Stimulated activated memory B cell treated with anti-CD40 and anti-IgM and Interleukin-4, amounts not matched to agents 10 μg/mL and 1 μg/mL and 100 μg/mL, for 72 hours (primary cell): ENCODE measurements at places on chromosomes 2 and 18.

- ATAC-seq, result no peak
Measured at GRCh38 chr2:174659069-174659900, 61.7 kb upstream of the WIPF1 start.

GRCh38 chr18:59267503-59268126, 5.6 kb downstream of the RAX start:
- no peak for ATAC-seq

DNA sequence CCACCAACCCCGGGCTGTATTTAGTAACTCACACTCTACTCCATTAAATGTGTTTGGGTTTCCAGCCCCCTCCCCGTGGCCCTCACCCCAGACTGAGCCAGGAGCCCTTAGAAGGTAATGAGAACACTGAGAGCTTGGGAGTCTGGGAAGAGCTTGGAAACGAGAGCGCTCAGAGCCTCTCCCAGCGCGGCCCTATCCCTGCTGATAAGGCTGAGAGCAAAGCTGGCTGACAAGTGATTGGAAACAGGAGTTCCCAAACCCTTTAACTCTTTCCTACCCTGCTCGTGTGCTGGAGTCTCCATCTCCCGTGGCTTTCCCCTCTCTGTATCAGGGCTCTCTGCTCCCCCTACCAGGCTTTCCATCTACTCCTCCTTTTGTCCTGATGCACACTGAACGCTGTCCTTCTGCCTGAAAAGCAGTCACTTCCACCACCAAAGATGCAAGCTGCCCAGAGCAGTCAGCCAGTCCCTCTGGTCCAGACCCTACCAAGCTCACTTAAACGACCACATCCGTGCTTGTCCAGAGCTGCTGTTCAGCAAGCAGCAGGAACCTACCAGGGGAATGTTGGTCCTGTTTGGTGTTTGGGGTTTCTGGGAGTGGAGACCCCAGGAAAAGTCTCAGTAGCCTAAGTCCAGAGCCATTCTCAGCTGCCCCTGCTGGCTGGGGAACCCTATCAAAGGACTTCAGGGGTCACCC, 100.0 kb upstream of the PKDCC start:
- ATAC-seq, result no peak

DNA sequence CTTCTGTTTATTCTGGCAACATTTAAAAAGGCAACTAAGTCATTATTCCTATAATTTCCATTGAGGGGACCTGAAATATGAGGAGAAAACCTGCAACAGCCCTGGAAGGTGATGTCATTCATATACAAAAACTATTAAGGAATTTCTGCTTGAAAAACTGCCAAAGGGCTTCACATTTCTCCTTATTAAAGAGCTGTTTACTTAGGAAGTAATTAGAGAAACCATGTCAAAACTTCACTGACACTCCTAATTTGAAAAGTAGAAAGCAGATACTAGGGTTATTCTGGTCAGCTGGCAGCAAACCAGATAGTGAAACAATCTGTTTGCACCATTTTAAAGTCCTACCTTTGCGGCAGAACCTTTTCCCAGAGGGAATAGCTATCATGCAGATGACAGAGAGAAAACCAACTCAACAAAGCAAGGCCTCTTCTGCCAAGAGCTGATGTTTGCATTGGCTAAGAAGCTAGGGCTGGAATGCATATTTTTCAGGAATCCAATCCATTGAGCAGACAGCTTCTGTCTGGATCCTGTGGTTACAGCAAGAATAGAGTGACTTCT, 592.2 kb upstream of the SYT4 start:
- no peak for ATAC-seq

DNA sequence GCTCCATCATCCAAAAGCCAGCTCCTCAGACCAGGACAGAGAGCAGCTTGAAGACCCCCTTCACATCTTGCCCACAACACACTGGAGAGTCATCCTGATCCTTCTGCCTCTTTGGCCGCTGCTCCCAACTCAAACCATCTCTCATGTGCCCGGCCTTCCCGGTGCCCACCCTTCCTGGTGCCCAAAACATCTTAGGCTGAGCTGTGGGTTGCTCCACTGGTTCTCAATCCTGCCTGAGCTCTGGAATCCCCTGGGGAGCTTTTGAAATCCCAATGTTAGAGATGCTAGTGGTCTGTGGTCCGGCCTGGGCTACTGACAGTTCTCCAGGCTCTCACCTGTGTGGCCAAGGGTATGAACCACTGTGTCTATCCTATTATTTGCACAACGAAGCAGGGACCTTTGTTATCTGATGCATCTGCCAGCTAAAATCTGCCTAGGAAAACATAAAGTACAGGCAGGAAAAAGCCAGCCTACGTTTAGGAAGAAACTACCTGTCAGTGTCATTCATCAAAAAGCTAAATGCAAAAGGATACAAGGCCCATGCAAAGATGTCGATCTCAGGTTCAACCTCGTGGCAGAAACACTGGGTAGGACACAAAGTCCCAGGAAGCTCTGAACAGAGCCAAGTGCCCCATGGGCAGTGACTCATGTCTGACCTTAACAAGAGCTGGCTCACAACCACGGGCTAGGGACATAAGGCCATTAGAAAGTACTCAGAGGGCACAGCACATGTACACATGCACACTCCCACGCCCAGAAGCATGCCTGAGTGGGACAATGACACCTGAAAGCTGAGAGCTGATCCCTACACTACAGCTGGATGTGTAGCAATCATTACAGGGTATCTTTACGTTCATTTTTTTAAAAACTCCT, 30.8 kb downstream of the TBC1D8 start:
- ATAC-seq, result peak; percentile 67

DNA sequence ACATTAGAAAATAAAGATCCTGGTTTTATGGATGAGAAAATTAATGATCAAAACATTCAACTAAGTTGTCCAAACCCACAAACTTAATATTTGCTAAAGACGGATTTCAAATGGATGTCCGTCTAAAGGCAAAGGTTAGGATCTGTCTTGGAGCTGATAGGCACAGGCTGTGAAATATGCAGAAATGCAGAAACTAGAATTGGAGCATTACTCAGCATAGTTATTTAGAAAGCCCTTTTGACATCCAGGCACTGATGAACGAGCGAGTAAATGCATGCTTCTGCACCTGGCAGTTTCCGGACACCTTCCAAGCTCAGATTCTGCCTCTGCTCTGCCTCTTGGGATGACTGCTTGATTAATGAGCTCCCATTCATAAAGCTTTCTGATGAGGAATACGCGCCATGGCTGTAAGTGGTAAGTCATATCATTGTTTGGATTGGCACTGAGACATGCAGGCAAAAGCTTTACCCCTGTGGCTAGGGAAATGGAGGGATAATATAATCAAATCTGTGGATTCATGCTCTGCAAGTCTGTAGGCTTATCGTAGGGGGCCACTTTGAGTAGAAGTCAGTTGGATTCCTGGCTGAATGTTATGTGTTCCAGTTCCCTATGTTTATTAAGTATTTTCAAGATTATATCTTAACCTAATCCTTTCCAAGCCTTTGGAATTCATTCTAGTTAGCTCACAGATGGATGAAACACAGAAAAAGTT, 2176.3 kb upstream of the CELF4 start:
- ATAC-seq, result no peak

GRCh38 chr2:27715318-27716210, 51.9 kb downstream of the SLC4A1AP start:
- peak; percentile 50 for ATAC-seq

GRCh38 chr18:24071779-24072178, 57.2 kb downstream of the TTC39C start:
- ATAC-seq, result no peak

DNA sequence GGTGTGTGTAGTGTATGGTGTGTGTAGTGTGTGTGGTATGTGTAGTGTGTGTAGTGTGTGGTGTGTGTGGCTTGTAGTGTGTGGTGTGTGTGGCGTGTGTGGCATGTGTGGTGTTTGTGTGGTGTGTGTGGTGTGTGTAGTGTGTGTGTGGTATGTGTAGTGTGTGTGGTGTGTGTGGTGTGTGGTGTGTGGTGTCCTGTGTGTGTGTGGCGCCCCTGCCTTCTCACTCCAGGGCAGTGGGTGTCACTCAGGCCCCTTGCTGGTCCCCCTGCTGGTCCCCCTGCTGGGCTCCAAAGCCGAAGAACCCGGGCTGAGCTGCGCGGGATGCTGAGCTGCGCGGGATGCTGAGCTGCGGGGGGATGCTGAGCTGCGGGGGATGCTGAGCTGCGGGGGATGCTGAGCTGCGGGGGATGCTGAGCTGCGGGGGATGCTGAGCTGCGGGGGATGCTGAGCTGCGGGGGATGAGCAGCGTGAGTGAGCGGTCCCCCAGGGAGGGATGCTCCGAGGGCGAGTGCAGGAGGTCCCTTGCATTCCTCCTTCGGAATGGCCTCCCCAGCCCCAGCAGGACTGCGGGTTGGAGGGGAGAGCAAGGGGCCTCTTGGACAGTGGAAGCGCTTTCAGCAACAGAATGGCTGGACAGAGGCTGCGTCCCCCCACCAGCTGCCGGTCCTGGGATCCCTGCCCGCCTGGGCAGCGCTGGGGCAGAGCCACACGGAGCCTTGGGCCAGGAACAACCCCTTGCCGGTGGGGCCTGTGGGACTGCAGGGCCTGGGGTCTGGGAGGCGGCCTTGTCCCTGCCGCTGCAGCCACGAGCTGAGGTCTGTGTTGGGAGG, 3.4 kb upstream of the RTP5 start:
- ATAC-seq, result no peak

- ATAC-seq, result no peak
Measured at GRCh38 chr18:29123706-29124530, 947.0 kb upstream of the CDH2 start.

GRCh38 chr2:15797231-15797938, 143.0 kb upstream of the MYCN start:
- no peak for ATAC-seq

- no peak for ATAC-seq
Measured at GRCh38 chr2:157559890-157560289, 68.8 kb downstream of the ACVR1C start.

DNA sequence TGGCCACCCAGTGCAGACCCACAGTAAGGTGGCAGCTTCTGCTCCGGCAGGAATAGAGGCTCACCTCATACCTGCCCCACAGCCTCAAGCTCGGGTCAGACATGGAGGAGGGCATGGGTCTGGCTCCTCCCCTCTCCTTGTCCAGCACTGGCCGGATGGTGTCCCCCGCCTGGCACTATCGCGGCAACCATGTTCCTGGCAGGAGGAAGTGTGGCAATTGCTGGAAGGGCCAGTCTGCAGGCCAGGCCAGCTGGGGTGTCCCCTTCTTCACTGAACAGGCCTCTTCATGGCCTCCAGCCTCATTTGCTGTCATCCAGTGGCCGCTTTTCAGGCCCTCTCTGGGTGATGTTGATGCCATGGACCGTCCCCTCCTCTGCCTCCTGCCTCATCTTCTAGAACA, 41.4 kb upstream of the SMAD7 start:
- ATAC-seq, result no peak

DNA sequence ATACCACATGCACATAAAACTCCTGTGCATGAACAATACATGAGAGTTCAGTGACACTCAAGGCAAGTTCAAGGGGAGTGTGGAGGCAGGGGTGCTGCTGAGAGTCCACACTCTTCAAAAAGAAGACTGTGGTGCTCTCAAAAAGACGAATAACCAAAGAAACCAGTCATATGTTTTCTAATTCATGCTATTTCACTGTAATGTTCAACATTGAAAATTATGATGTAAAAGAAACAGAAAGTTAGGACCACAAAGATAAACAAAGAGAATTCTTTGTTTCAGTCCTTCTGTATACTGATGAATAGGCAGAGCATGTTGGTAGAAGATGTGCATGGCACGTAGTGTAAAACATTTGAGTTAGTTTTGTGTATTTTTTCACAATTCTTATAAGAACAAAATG, 864.2 kb upstream of the LRATD1 start:
- no peak for ATAC-seq

DNA sequence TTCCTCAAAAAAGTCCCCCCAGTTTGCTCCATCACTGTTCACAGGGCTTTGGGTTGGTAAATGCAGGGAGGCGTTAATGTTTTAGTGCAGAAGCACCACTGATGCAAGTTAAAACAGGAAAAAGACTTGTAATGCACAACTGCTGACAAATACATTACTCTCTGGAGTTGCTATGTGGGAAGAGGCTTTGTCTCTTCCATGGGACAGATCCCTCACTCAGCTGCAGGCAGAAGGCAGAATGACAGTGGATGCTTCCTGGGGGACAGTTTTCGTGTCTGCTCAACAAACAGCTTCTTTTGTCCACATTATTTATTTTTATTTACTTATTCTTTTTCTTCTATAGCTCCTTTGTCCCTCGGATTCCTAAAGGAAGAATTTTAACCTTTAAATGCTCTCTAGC, 22.7 kb upstream of the KCNE4 start:
- ATAC-seq, result no peak

GRCh38 chr2:203718087-203718486, 11.6 kb downstream of the CD28 start:
- no peak for ATAC-seq

DNA sequence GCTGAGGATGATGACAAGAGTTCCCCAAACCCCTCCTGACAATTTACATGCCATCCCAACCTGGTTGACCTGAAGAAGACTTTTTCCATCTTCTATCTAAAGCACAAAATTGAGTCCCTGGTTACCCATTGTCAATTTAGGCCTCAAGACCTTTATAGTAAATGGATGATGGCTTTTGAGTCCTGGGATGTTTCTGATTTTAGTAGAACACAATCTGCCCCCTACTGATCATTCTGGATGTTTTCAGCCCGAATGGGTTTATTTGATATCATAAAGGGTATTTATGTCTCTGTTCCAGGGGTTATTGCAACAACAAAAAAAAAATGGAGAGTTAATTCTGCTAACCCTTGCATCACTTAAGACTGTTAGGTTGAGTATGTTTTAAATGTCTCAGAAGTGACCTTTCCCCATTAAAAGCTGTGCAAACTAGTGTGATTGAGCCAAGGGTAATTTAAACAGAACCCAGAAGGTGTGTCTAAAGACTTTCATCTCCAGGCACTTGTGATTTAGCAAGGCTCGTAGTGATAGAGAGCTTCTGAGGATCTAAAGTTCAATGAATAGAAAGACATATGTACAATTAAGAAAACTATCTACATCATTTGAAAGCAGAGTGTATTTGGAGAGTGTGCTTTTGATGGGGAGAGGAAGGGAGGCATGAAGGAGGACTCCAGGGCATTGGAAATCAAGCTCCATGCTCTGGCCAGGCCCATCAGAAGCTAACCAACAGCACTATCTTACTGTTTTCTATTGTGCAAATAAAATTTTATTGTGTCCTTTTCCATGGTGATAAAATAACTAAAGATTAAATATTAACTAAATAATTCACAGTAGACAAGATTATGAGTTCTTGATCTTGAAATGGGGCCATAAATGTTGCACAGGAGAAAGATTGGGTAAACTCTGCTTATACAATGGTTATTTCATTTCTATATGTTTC, 96.6 kb upstream of the NOSTRIN start:
- no peak for ATAC-seq
